Memory B cell (primary cell): ENCODE measurements at places on chromosomes 11 and 22.

- peak; percentile 85 for DNase-seq
Measured at GRCh38 chr11:67239783-67240575, 26.3 kb upstream of the GRK2 start.

- no peak for DNase-seq
Measured at GRCh38 chr22:19689408-19689807, 24.9 kb upstream of the SEPTIN5 start.

DNA sequence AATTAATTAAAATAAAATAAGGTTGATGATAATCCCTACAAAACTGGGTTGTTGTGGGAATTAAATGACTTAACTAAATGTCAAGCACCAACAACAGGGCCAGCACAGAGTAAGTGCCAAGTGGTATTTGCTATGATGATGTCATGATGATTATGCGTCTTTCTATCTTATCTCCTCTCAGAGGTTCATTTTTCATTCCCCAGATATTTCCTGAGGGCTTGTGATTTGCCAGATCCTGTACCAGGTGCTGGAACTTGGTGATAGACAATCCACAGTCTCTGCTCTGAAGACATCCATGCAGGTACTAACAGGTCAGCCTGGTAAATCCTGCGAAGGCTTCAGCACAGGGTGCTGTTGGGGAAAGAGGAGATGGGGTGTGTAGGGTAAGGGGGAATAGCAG lies 8.1 kb upstream of the MYH9 start:
- no peak for DNase-seq

DNA sequence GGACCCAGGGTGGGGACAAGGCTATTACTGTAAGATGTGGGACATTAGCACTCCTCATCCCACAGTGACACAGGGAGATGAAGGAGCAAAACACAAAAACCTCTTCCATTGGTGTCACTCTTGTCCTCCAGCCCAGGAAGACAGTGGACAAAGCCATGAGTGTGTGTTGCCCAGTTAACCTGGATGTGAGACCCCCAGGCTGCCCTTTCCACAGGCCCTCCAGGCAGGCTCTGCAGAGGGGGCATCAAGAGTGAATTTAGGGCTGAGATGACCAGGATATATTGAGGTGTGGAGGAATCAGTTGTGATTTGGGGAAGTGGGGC lies 111.3 kb downstream of the GGTLC2 start:
- DNase-seq = no peak

GRCh38 chr11:35963911-35964310 lies 20.0 kb downstream of the LDLRAD3 start:
- no peak for DNase-seq

- no peak for DNase-seq
Measured at GRCh38 chr11:80673566-80673965, 1232.7 kb upstream of the TENM4 start.

DNA sequence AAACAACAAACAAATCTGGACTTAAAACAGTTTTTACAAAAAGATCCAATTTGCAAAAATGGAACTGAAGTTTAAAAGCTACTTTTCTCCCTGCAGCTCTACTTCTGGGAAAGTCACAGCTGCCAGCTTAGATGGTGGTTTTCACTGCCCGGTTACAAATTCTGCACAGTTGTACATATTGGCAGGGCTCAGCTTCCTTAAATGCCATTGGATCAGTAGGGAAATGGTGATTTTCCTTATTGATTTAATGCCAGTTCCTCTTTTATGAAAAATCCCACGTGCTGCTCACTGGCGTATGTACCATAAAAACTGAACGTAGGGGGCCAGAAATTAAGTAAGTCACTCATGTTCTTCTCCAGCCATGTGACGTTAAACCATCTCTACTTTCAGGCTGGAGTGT lies 22.8 kb downstream of the GRAP2 start:
- no peak for DNase-seq

- DNase-seq = no peak
Measured at GRCh38 chr11:67002297-67002913, 20.5 kb upstream of the SYT12 start.

DNA sequence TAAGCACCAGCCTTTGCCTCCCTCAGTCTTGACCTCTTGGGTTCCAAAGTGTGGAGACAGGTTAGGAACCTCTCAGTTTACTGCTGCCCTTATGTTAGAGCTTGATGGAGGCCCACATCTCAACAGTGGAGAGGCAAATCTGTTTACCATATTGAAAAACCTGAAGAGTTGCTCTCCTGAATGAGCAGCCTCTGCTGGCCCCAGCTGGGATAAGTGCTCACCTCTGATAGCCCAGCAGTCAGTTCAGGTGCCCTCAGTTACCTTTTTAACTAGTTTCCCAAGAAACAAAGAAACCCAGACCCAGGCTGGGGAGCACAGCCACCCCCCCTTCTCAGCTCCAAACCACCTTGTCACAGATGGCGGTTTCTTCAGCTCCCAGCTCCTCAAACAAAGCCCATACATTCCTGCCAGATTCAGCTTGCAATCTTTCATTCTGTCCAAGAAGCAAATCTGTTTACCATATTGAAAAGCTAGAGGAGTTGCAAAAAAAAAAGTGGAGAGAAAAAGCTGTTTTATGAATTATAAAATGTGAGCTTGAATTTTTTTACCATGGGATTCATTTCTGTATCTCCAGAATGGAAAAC lies 57.2 kb downstream of the PPFIBP2 start:
- no peak for DNase-seq

- no peak for DNase-seq
Measured at GRCh38 chr22:47784367-47784983, 1022.0 kb downstream of the TBC1D22A start.

GRCh38 chr11:117217141-117218084 lies 14.5 kb downstream of the PCSK7 start:
- DNase-seq = no peak

- no peak for DNase-seq
Measured at GRCh38 chr11:1267441-1268100, 41.9 kb downstream of the TOLLIP start.

GRCh38 chr11:75265851-75266531 lies 25.4 kb downstream of the TPBGL start:
- no peak for DNase-seq

DNA sequence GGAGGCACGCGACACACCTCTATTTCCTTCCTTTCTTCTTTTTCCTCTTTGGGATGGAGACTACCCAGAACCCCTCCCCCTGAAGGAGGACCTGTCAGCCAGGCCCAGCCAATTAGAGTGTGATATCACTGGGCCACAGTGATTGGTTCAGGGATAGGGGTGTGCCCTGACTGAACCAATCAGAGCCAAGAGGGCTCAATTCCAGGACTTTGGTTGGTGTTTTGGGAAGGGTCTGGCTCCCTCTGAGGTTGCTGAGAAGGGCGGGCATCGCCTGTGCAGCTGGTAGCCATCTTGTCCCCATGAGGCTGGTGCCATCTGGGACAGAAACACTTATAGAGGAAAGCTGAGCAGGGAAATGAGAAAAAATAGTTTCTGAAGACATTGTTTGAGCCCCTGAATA lies 71.4 kb downstream of the CHST1 start:
- no peak for DNase-seq

DNA sequence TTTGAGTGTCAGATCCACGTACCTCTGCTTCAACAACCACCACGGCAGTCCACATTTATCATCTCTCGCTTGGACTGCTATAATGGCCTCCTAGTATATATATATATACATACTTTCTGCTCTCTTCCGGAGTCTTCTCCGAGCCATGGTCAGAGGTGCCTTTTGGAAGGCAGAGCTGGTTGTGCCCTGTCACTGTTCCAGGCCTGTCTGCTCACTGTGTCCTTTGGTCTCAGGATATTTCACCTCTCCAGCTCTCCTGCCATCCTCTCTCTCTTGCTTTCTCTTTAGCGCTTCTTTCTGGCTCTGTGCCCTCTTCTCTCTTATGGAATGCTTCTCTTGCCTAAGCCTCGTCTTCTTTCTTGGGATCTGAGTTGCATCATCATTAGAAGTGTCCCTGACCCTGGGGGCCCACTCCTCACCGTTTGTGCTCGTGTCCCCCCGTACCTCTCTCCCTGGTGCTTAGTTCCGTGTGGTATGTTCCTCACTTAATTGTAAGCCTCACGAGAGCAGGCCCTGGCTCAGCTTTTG lies 86.1 kb upstream of the RASSF10 start:
- no peak for DNase-seq

GRCh38 chr11:66877588-66878385 lies 20.9 kb downstream of the LRFN4 start:
- no peak for DNase-seq

DNA sequence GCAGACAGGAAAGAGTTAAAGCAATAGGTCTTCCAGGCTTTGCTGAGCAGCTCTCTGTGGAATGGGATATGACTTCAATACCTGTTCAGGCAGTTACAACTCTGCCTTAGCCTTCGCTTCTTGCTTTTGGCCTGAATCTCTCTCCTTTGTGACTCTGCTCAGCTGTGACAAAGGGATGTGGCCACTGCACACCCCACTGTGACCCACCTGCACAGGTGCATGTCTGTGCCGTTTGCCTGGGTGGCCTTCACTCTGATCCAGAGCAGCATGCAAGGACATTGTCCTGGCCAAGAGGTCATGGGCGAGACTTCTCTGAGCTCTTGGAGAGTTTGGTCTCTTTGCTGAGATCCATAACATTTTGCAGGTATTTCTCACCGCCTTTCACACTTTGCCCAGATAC lies 891.3 kb downstream of the BRD1 start:
- DNase-seq = no peak

- no peak for DNase-seq
Measured at GRCh38 chr22:43412808-43413795, 1.3 kb downstream of the MPPED1 start.
